Naive thymus-derived CD8-positive, alpha-beta T cell (primary cell): ENCODE measurements at places on chromosomes 2 and 18.

- DNase-seq = no peak
Observed at GRCh38 chr18:24490539-24490938, 30.1 kb downstream of the HRH4 start.

- DNase-seq = no peak
Observed at GRCh38 chr18:9867071-9867594, 18.6 kb upstream of the TXNDC2 start.

GRCh38 chr18:39749154-39749553 lies 2183.6 kb upstream of the CELF4 start:
- DNase-seq = no peak

DNA sequence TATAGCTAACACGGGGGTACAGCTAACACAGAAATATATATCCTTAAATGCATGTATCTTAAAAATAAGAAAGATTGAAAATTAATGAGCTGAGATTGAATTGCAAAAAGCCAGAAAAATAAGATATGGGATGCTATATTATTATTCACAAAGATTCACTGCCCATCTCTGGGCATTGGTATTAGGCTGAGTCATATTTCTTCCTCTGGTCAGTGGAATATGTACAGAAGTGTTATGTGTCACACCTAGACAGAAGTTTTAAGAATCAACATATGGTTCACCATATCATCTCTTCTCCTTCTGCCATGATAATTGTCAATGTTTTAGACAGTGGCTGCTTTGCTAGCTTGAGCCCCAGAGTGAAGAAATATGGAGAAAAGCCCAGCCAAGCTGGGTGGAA lies 14.0 kb upstream of the MCFD2 start:
- no peak for DNase-seq

- DNase-seq = no peak
Observed at GRCh38 chr2:184683911-184684310, 85.6 kb downstream of the ZNF804A start.

DNA sequence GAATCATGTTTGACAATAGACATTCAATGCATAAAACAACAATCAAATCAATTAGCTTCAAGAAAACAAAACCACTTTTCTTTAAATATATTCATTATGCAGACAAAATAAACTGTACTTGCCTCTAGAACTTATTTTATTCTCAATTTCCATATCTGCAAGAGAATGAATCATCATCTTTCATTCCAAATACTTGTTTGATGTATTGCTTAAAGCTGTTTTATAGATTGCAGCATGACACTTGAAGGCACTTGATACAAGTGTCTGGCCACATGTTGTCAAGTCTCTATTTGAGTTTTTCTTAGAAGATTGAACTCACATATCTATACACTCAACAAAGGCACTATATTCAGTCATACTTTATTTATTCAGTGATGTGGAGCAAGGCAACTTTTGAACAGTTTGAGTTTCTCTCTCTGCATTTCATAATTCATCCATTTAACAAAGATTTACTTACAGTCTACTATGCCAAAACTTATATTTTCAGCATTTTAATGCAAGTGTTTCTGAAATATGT lies 38.7 kb upstream of the DDX18 start:
- DNase-seq = no peak

GRCh38 chr2:190533968-190534309 lies 583 bp downstream of the NEMP2 start:
- DNase-seq = peak; percentile 23

DNA sequence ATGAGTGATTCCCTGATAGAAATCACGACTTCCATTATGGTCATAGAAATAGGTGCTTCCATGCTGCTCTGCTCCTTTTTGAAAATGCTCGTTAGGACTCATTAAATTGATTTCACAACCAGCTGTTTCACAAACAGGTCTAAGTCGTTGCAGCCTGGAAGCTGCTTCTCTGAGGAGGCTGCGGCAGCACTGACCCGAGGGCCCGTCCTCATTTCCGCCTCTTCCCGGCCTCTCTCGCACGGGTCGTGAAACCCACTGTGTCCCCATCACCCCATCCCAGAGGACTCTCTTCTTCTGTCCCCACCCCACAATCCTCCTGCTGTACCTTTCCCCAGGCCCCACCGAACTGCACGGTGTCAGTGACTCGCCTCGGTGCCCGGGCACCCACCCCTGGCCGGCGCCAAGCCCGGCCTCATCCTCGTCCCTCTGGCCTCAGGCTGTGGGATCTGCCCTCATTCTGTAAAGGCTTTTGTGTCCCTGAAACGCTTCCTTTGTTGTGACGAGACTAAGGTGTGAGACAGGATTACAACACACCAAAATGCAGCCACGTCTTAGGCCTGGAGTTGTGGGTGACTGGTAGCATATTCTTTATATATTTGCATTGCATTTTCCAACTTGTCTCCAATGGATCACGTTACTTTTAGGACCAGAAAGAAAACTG lies 112.7 kb upstream of the CTDP1 start:
- DNase-seq = no peak

- no peak for DNase-seq
Observed at GRCh38 chr2:153299809-153300208, 178.8 kb downstream of the RPRM start.

GRCh38 chr2:47083005-47083404 lies 72.1 kb downstream of the STPG4 start:
- no peak for DNase-seq

DNA sequence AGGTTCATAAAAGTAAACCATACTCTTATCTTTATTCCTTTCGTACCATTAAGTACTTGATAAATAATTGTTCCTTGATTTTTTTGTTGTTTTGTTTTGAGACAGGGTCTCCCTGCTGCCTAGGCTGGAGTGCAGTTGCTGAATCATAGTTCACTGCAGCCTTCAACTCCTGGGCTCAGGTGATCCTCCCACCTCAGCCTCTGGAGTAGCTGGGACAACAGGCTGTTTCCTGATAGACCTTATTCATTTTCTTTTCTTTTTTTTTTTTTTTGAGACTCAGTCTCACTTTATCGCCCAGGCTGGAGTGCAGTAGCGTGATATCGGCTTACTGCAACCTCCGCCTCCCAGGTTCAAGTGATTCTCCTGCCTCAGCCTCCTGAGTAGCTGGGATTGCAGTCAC lies 5.5 kb downstream of the KCNG3 start:
- DNase-seq = no peak
